SIG-M5 (cell line): ENCODE measurements at places on chromosomes 11 and 22.

- no peak for DNase-seq
Measured at GRCh38 chr11:91717169-91717568, 507.4 kb upstream of the FAT3 start.

DNA sequence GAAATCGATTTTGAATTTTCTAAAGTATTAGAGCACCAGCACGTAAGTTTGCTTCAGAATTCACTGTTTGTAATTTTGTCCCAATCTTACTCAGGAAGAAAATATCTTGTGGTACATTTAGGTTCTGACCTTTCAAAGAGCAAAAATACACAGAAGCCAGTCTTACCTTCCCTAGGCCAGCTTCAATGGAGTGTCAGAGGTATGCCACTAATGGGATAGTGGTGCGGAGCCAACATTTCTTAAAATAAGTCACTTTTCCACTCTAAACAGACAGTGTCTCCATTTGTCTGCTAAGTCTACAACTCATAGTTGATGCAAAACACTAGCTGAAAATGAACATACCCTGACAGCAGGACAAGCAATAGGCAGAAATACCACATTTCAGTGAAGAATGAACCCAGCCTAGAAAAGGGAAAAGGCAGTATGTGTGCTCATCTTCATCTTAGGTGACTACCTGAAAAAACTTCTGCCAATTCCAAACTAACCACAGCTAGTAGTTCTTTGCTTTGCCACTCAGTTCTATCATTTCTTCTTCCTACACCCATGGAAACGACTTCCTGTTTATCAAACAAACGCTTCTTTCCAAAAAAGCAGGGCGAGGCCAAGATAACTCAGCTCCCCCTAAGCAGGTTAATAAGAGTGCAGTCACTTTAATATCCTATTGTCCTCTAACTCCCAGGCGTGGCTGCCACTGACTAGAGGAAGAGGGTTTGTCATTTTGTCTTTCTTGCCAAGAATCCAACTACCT is 94.0 kb upstream of the APOA1 start:
- no peak for DNase-seq

DNA sequence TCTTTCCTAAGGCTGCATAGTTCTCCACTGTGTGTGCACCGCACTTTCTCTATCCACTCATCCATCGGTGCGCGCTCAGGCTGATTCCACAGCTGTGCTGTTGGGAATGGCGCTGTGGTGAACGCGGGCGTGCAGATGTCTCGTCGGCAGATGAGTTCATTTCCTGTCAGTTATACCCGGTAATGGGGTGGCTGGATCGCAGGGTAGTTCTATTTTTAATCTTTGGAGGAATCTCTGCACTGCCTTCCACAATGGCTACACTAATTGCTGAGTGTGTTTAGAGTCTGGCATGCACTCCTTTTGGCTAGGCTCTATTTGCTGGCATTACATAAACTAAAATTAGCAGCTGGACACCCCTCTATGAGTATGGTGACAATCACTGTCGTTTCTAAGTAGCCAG is 27.9 kb upstream of the KRTAP5-7 start:
- no peak for DNase-seq

DNA sequence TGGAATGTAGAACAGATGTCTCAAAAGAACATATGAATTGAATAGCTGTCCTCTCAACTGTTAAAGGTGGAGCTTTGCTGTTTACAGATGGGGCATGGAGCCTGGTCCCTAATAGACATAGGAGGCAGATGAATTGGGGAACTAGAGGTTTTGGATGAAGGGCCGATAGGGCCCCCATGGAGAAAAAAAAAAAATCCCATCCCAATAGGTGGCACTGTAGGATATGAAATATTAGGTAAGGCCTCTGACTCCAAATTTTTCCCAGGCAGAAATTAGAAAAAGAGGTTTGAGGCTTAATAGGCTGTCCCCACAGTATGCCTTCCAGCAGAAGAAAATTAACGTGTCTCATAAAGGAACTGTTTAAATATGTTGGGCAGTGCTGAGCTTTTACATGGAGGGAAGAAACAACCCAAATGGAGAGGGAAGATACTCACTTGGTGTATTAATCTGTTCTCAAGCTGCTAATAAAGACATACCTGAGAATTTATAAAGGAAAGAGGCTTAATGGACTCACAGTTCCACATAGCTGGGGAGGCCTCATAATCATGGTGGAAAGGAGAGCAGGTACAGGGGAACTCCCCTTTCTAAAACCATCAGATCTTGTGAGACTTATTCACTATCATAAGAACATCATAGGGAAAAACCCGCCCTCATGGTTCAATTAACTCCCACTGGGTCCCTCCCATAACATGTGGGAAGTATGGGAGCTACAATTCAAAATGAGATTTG is 30.1 kb upstream of the TMEM45B start:
- DNase-seq: no peak

GRCh38 chr11:57729479-57729878 is 11.8 kb upstream of the SELENOH start:
- DNase-seq: no peak

GRCh38 chr11:27611947-27612455 is 88.3 kb downstream of the BDNF start:
- DNase-seq: no peak

DNA sequence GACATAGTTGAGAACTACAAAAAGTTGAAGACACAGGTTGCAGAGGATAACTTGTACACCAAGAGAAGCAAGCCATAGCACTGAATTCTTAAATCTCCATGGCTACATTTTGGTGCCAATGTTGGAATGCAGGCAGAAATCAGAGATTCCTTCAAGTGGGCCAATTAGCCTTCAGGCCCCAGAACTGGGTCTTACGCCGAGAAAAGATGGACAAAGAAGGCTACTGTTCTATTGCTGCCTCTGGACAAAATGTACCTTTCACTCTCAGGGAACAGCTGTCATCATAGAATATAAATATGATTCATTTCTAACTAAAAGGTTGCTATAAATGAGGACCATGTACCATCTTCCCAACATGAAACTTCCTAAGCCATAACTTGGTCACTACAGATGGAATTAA is 13.7 kb downstream of the TMEM216 start:
- DNase-seq: no peak

- DNase-seq: no peak
Measured at GRCh38 chr11:17528906-17529843, 15.0 kb downstream of the USH1C start.

DNA sequence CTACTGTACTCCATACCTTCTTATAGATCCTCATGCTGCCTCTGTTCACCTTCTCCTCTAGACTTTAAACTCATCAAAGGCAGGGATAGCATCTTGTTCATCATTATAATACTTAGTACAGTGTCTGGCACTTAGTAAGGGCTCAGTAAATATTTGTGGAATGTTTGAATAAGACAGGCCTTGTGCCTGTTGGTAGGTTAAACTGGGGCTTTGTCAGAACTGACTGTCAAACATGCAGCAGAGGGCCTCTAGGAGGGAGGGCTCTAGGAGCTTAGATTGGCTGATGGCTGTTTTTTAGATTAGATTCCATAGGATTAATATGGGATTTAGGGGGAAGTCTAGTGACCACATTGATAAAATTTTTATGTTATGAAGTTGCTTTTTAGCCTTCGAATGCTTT is 70.8 kb downstream of the RNF169 start:
- DNase-seq: no peak

- no peak for DNase-seq
Measured at GRCh38 chr11:119369132-119369925, 12.2 kb downstream of the USP2 start.

GRCh38 chr11:121762820-121763219 is 310.1 kb upstream of the SORL1-AS1 start:
- no peak for DNase-seq

- DNase-seq: no peak
Measured at GRCh38 chr22:46758121-46758520, 4.3 kb upstream of the TBC1D22A start.

- no peak for DNase-seq
Measured at GRCh38 chr11:57604296-57605027, 7.0 kb downstream of the SERPING1 start.

DNA sequence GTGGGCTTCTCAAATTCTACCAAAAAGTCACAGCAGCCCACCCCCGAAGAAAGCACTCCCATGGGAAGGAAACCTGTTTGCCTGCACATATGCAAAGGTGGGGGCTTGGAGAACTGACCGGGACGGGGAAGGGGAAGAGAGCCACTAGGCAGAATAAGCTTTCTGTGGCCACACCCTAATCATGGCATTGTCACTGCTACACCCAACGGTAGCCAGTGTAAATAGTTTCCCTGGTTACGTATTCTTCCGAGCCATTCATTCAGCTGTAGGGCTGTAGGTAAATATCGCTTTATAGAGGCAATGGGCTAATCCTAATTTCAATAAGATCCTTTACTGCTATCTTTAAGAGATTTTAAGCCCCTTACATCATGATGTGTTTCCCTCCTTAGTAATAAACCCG is 61.7 kb downstream of the PRDM11 start:
- DNase-seq: no peak

- no peak for DNase-seq
Measured at GRCh38 chr11:134669796-134670195, 257.8 kb upstream of the B3GAT1 start.

DNA sequence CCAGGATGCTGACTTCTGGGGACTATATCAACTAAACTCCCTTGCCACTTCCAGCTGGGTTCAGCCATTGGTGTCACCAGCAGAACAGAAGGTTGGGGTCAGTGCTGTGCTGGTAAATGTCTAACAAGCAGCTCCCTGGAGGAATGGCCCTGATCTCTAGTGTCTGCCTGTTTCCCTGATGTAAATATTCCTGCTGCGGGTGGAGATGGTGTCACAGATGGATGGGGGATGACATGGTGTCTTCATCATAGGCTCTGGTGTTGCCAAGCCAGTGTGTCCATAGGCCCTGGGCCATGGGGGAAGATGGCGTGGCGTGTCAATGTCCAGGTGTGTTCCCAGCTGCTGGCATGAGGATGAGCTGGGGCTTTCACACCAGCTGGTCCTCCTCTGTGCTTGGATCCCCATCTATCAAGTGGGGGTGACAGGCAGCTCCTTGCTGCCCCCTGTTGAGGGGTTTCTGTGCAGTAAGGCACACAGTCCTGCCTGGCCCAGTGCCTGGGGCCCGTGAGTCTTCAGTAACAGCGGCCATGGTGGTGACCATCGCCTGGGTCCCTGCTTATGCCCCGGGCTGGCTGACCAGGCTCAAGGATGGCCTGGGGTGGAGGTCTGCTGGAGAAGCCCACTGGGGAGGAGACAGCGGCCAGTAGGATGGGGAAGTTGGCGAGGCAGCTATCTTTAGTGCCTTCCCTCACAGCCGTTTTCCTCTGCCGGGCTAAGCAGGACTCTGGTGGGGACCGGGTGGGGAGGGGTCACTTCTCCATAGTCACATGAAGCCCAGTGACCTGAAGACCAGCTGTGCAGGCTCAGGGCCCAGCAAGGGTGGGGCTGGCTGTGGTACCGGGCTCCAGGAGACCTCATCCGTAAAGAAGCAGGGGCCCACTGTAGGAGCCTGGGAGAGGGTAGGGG is 12.7 kb downstream of the RPL3 start:
- DNase-seq: no peak

DNA sequence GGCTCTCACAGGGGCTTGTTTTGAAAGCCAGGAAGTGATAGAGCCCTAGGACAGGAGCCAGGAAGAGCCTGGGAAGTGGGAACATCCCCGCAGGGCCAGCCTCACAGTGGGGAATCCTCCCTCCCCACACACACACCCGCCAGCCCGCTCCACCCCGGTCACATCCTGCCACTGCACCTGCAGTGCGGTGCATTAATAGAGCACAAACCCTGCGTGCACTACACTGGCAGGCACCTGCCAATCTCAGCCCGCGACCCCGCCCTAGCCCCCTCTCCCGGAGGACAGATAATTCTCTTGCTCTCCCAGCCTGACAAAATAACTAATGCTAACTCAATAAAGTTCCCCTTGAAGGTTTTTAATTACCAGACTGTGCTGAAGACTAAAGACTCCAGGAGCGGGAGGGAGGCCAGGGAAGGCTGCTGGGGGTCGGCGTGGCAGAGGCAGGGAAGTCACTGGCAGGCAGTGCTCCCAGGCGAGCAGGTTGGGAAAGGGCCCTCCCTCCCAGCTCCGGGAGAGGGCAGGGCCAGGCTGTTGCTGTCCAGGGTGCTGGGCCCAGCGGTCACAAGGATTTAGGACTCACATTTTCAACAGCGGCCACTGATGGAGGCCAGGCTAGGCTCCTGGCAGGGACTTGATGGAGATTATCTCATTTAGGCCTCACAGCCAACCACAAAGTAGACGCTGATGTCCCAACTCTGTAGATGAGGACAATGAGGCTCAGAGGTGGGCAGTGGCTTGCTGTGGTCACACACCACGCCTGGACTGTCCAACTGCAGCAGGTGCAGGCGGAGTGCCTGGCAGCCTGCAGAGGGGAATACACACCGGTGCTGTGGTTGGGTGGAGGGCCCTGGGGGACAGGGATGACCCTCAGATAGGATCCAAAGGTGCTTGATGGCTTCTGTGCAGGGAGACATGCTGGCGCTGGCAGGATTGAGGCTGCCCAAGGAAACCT is 23.9 kb upstream of the TCF20 start:
- no peak for DNase-seq

DNA sequence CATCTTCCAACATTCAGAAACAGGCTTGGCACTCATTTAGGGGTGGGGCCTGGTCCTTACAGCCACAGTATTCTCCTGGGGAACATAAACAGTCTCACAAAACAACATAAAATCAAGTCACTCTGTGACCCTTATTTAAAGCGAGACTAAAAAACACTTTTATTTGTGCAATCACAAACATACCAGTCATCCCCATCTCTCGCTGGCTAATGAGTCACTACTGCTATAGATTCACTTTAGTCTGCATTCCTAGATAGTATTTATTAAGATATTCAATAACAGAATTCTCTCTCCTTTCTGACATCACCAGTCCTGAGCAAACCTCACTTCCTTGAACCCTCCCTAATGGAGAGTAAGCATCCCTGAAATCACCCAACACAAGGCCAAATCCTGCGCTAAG is 68.0 kb downstream of the ZBTB44 start:
- no peak for DNase-seq

DNA sequence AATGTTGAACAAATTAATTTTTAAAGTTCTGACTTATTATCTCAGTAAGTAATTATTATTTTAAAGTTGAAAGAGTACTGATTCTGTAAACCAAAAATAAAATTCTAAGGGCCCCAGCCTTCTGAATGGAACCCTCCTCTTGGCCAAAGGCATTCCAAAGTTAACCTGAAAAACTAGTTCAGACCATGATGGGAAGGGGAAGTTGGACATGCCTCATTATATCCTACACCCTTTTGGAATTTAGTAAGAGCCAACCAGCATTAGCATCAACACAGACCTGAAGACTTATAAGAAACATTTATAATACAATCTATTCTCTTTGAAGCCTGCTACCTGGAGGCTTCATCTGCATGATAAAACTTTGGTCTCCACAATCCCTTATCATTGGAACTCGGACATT is 18.9 kb downstream of the LGR4 start:
- no peak for DNase-seq

GRCh38 chr22:27660306-27660705 is 141.2 kb downstream of the MN1 start:
- DNase-seq: no peak

DNA sequence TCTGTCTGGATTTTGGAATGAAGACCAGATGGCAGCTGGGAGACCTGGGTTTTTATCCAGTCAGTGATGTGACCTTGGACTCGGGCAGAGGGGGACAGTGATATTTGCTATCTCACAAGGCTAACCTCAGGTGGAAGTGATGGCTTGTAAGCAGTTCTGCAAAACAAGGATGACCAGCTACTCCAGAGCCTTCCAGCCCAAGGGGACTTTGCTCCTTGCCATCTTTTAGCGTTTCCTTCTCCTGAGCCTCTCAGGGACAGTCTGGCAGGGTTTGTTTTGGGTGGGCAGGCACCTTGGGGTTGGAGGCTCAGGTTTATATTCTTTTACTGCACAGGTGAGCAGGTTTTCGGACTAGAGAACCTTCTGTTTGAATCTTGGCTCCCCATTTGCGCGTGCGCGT is 9.5 kb upstream of the OSBP2 start:
- no peak for DNase-seq
